Activated naive CD4-positive, alpha-beta T cell treated with Interleukin-2 at 50 U/mL for 16 hours (primary cell): ENCODE measurements at places on chromosomes 3 and 15.

- no peak for DNase-seq
These were observed 3.5 kb upstream of the TMCC1 start for GRCh38 chr3:129897026-129897425.

DNA sequence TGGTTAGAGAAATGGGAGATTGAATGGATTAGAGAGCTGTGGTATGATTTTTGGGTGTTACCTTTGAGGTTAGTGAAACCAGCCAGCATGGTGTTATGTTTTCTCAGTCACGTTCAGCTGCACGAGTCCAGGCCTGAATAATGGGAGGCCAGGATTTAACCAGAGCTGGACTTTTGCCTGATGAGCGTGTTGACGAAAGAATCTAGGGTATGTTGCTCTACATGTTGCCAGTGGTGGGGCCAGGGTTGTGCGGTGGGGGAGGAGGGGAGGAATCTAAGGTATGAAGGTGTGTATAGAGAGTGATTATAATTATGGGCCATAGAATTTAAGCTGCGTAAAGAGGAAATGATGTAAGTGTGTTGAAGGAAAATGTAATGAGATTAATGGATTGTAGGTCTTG, 22.8 kb downstream of the MINDY2 start:
- DNase-seq, result no peak

GRCh38 chr3:31538801-31539200, 6.1 kb downstream of the STT3B start:
- no peak for DNase-seq

DNA sequence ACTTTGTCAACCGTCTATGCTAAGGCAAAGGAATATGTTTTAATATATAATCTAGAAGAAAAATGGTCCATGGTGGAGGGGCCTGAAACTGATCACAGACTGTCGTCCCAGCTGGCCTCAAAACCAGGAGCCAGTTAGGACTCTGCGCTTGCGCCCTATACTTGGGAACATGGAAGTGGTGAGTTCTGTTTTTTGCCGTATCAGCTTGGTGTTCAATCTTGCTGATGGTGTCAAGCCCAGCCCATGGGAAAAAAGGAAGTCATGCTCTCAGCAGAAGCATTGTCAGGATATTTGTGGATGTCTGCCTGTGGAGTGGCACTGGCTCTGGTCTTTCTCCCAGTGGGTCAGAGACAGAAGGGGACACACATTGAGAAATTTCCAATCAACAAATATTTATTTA, 342.0 kb upstream of the CTDSPL start:
- no peak for DNase-seq

DNA sequence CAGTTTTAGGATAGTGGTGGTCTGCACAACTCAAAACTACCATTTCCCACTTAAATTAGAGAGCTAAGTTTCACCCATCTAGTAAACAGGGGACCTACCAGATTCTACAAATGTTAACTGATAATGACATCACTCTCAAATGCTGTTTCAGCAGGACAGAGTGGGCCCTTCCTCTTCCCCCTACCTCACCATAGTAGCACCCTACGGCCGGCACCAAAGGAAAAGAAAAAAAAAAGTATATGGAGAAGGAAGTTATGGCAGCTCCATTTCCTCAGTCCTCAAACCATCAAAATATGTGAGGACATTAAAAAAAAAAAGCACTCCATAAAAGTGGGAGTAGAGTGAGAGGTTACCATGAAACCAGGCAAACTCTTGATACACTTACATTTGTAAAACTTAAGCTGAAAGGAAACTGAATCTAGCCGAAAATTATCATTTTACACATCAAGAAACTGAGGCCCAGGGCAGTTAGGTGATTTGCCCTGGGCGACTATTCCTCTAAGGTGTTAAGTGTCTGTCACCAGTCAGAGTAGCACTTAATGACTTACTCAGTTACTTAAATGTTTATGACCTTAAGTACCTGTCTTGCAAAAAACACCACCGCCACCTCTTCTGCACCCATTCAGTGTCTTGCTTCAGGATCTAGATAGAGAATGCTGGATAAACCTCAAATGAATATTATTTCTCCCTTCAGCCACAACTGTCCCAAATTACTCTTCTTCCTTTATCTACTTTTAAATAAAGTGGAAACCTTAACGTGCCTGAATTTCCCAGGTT, 2.7 kb downstream of the MSL2 start:
- no peak for DNase-seq

GRCh38 chr15:89379818-89380217, 45.2 kb upstream of the POLG start:
- no peak for DNase-seq

- DNase-seq, result no peak
These were observed 80.9 kb upstream of the FAM98B start for GRCh38 chr15:38373016-38373415.

DNA sequence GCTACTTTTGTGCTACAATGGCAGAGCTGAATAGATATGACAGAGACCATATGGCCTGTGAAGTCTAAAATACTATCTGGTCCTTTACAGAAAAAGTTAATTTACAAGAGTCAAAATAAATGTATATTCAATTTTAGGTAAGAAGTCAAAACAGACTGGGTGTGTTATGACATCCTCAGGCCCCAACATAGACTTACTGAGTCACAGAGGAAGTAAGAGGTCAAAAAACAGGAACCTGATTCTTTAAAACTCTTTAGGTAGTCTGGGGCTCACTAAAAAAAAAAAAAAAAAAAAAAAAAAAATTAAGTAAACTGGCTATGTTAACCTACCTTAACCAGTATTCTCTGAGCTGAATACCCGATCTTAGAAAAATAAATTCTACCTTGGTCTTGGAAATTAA, 13.1 kb downstream of the DNAAF4 start:
- no peak for DNase-seq

- DNase-seq, result no peak
These were observed 2.7 kb downstream of the ALS2CL start for GRCh38 chr3:46690798-46691197.

DNA sequence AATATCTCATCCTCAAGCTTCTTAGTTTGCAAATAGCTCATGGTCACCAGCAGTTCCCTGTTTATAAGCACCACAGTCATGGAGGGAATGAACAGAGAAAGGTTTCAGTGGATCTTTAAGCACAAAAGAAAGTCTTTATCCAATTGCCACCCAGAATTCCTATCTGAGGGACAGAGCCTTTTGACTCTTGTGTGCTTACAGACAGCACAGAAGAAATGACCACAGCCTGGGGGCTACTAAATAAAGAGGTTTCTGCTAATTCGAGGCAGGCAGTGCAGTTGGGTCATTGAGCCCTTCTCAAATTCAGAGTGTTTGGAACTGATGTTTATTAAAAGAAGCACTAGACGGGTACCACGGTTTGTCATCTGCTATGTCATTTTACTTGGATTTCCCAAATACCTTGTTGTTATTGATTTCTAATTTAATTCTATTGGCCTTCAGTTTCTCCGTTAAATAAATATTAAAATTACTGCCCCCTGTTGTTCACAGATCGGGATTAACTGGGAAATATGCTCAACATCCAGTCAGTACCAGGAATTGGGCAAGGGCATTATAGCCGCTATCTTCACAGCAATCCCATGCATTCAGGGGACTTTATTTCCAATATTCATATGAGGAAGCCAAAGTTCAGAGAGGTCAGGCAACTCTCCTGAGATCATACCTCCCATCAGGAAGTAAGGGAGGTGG, 3.6 kb downstream of the PRICKLE2 start:
- DNase-seq, result no peak

- DNase-seq, result no peak
These were observed 250.8 kb upstream of the THBS1 start for GRCh38 chr15:39330061-39330460.

DNA sequence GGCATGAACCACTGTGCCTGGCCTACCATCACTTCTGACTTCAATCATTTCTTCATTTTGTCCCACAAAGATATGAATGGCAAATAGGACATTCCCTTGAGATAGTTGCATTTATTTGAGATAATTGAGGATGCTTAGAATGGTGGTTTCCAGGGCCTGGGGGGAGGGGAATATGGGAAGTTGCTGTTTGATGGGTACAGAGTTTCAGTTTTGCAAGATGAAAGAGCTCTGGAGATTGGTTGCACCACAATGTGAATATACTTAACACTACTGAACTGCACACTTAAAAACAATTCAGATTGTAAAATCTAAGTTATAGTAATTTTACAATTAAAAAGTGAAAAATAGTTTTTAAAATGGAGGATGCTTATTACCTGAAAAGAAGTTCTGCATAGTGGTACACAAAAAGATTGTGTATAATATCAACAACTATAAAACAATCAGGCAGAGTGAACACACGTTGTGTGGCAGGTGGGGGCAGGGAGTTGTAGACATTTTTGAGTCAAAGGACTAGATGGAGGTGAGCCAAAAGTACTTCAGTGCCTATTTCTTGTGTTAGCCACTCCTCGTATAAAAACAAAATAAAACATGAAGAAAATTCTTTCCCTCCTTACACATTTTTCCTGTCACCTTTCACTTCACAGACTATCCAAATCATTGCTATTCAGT, 18.5 kb upstream of the RIOX2 start:
- no peak for DNase-seq

- DNase-seq, result no peak
These were observed 114.6 kb upstream of the TSC22D2 start for GRCh38 chr3:150293401-150294001.

- DNase-seq, result no peak
These were observed 293.4 kb upstream of the TBC1D5 start for GRCh38 chr3:18035641-18036449.
